ENCODE measurements at places on chromosomes 2 and 18. TPM values are rescaled to one million over a fixed set of nuclear protein-coding genes. Genes with fewer than 3 reads are reported as not detected.
A peak's percentile ranks its signal among the peaks of the same experiment; 100 is the strongest.

- H3K27ac ChIP-seq: no peak overlapping the region
- no peaks in the 10 kb centered on the region for H3K36me3 ChIP-seq
- H3K4me3 ChIP-seq: no peak overlapping the region
- peaks cover 16% of the 10 kb centered on the region for H3K4me1 ChIP-seq
- peaks cover 4% of the 10 kb centered on the region for H3K27me3 ChIP-seq
Measured at GRCh38 chr2:28624436-28624792, 127.2 kb upstream of the PPP1CB start.

The WNT6 gene
- total RNA-seq: 0.66 TPM

DNA sequence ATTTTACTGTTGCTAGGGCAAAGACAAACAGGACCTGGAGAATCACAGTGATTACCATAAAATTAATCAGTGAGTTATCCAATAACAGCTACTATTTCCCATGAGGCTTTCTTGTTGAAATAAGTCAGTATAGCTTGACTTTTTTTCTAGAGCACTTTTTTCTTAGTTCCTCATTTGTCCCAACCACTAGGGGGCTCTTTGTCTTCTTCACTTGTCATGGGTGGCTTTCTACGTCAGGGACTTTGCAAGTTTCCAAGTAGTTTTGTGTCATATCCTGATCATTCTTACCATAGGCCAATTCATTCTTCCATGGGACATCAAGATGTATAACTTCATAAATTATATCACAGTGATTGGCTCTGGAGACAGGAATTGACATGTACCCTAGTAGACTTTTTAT is 1019.6 kb upstream of the PIK3C3 start:
- no peak for DNase-seq
- H3K4me3 ChIP-seq: no peak overlapping the region
- no peaks in the 10 kb centered on the region for H3K36me3 ChIP-seq
- H3K4me1 ChIP-seq: peaks cover 6% of the 10 kb centered on the region

GRCh38 chr18:63590966-63591695 is 4.0 kb downstream of the SERPINB13 start:
- no peaks in the 10 kb centered on the region for H3K4me1 ChIP-seq
- no peaks in the 10 kb centered on the region for H3K27me3 ChIP-seq
- no peak for DNase-seq
- H3K36me3 ChIP-seq: no peaks in the 10 kb centered on the region
- no peak overlapping the region for H3K27ac ChIP-seq
- no peak overlapping the region for H3K4me3 ChIP-seq

GRCh38 chr2:196939371-196939770 is 12.9 kb upstream of the PGAP1 start:
- no peak overlapping the region for H3K4me3 ChIP-seq
- peaks cover under 1% of the 10 kb centered on the region for H3K4me1 ChIP-seq
- no peaks in the 10 kb centered on the region for H3K36me3 ChIP-seq
- no peaks in the 10 kb centered on the region for H3K27me3 ChIP-seq
- DNase-seq: no peak

GRCh38 chr2:120702801-120703200 is 32.9 kb upstream of the GLI2 start:
- H3K27ac ChIP-seq: no peak overlapping the region
- no peaks in the 10 kb centered on the region for H3K36me3 ChIP-seq
- peaks cover 9% of the 10 kb centered on the region for H3K27me3 ChIP-seq
- DNase-seq: no peak
- no peak overlapping the region for H3K4me3 ChIP-seq

GRCh38 chr2:236960531-236960930 is 125.2 kb upstream of the COPS8 start:
- H3K27me3 ChIP-seq: no peaks in the 10 kb centered on the region
- H3K36me3 ChIP-seq: peaks cover 13% of the 10 kb centered on the region
- H3K4me3 ChIP-seq: no peak overlapping the region
- H3K4me1 ChIP-seq: peaks cover 13% of the 10 kb centered on the region
- no peak overlapping the region for H3K27ac ChIP-seq

DNA sequence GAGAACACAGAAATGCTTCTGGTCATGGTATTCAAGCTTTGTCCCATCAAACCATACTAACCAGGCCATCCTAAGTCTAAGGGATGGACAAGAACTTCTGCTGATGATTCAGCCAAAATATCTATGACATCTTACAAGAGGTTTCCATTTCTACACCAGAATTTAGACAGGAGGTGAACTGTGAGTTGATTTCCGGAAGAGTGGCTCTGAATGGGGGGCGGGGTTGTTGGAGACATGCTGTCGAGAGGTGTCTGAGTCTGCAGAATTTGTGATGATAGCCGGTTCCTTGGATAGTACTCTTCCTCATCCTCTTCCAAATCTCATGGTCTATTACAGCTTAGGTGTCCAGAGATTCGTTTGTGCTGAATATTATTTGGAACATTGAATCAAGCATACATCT is 408.7 kb upstream of the TCF4 start:
- no peaks in the 10 kb centered on the region for H3K27me3 ChIP-seq
- peaks cover 20% of the 10 kb centered on the region for H3K4me1 ChIP-seq
- no peaks in the 10 kb centered on the region for H3K36me3 ChIP-seq
- H3K27ac ChIP-seq: no peak overlapping the region
- DNase-seq: no peak

- H3K27me3 ChIP-seq: peaks cover 26% of the 10 kb centered on the region
- no peak for DNase-seq
- no peak overlapping the region for H3K4me3 ChIP-seq
- H3K36me3 ChIP-seq: no peaks in the 10 kb centered on the region
Measured at GRCh38 chr18:77135339-77136075, 2.9 kb upstream of the MBP start.

GRCh38 chr2:131015764-131016163 is 77.5 kb downstream of the FAM168B start:
- H3K27ac ChIP-seq: no peak overlapping the region
- no peak overlapping the region for H3K4me3 ChIP-seq
- H3K4me1 ChIP-seq: peaks cover 12% of the 10 kb centered on the region

GRCh38 chr18:34999756-35000289 is 41.4 kb upstream of the MAPRE2 start:
- H3K36me3 ChIP-seq: peaks cover 20% of the 10 kb centered on the region
- H3K27me3 ChIP-seq: no peaks in the 10 kb centered on the region
- DNase-seq: peak; percentile 35

DNA sequence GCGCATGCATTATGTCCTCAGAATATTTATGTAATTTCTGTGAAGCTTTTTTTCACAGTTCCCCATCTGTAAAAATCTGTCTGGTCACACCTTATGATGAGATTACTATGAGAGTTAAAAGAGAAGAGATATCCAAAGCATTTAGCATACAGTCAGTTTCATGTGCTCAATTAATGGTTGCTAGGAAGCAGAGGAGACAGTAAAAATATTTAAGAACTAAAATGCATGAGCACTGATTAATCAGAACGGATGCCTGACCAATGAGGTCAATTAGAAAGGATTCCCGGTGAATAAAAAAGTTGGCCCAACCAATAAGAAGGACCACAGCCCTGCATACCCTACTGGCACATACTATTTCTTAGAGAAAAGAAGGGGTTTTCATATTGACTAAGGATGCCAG is 12.0 kb upstream of the CRIM1 start:
- H3K27ac ChIP-seq: no peak overlapping the region
- no peaks in the 10 kb centered on the region for H3K36me3 ChIP-seq
- DNase-seq: no peak
- H3K4me1 ChIP-seq: no peaks in the 10 kb centered on the region
- H3K27me3 ChIP-seq: no peaks in the 10 kb centered on the region
- no peak overlapping the region for H3K4me3 ChIP-seq

DNA sequence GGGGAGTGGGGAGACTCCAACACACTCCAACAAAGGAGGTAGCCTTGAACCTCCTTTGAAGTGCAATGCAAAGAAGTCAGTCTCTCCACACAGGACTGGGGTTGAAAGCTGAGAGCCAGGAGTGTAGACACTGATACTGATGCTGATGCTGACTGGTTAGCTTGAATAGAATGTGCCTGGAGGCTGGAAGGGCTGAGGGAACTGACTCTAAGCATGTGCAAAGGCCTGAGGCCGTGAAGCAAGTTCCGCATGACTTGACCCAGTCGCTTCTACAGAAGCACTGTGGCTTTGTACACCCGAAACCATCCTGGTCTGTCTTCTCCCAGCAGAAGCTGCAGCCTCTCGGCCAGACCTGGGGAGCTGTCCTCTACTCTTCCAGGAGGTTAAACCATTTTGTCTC is 10.4 kb downstream of the FOXI3 start:
- H3K36me3 ChIP-seq: no peaks in the 10 kb centered on the region
- DNase-seq: no peak
- no peak overlapping the region for H3K4me3 ChIP-seq

The GALNT5 gene
- 0.10 TPM for total RNA-seq

The TTN gene
- total RNA-seq: 0.34 TPM
